ENCODE measurements at places on chromosomes 16 and 17.

DNA sequence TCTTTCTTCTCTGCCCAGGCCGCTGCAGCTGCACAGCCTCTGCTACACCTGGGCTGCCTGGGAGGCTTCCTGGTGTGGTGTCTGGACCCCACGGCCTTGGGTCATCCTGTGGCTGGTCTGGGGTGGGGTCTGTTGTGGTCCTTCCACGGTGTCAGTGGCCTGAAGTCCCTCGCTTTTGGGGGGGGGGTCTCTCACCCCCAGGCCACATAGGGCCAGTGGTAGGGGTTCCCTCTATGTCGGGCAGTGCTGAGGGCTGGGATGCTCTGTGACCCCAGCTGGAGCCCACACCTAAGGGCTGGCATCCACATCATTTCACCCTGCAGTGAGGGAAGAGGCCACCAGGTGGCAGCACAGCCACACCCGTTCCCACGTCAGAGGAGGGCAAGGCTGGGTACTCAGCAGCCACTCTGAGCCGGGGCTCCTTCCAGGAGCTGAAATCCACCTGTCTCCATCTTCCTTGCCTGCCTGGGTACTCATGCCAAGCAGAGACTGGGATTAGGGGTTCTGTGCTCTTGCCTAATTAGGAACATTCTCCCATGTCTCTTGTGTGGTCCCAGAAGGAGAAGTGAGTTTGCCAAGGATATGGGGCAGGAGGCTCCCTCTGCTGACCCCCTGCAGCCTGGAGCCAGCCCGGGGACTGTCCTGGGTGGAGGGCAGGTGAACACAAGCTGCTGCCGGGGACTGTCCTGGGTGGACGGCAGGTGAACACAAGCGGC is 13.0 kb downstream of the ENGASE start:
- no peak for DNase-seq

GRCh38 chr17:33750943-33751701 is 458.0 kb upstream of the ASIC2 start:
- DNase-seq, result peak; percentile 42

- no peak for DNase-seq
These were observed 152.9 kb downstream of the CLEC16A start for GRCh38 chr16:11097094-11097786.

- no peak for DNase-seq
These were observed 18.7 kb upstream of the MTSS2 start for GRCh38 chr16:70704586-70704985.

GRCh38 chr17:40615068-40615840 is 32.4 kb downstream of the SMARCE1 start:
- DNase-seq, result no peak

GRCh38 chr16:20216591-20217217 is 110.6 kb downstream of the GP2 start:
- DNase-seq, result no peak

GRCh38 chr16:80971819-80972218 is 34.9 kb downstream of the CMC2 start:
- DNase-seq, result no peak

DNA sequence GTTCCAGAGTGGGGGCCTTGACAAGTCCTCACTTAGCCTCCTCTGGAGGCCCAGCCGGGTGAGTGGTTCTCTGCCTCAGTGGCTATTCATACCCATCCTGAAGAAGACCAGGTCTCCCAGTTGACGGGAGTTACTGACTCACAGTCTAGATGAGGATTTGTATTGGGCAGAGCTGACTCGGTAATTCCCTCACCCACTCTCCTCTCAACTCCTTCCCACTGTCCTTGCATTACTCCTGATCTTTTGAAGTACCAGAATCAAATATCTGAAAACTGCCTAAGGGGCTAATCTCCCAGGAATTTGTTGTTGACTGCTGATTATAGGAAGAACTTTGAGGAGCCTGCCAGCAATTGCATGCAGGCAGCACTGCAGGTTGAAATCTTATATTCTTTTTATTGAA is 14.2 kb downstream of the SAP30BP start:
- no peak for DNase-seq

DNA sequence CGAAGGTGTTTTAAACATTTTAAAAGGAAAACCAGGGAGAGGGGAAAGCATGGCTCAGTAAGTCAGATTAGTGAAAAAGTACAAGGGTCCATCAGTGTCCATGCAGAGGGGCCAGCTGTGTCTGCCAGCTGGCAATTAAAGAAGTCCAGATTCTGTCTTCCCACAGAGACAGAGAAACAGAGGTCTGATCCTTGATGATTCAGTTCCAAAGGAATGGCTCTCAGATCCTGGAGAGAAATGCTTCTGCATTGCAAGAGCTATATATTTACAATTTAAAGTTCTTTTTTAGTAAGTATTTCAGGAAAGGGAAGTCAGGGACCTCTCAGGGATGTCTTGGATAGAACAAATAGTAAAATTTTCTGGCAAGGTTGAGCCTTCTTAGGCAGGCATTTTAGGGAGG is 56.2 kb downstream of the HSD17B2 start:
- DNase-seq, result no peak

DNA sequence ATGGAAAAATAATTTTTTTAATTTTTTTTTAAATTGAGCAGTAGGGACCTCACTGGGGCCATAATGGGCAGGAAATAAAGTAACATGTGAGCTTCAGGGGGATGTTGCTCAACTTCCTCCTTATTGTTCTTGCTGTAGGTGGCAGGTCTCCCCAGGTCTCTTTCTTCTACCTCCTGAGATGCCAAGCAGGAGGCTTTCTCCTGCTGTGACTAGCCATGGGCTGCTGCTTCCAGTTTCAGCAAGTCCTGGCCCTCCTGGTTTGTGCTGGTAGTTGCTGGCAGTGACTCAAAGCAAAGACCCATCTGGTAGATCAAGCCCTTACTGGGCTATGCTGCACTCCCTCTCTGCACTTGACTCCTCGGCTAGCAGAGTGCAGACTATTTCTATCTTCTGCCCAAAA is 2.3 kb downstream of the DPEP2NB start:
- peak; percentile 77 for DNase-seq

DNA sequence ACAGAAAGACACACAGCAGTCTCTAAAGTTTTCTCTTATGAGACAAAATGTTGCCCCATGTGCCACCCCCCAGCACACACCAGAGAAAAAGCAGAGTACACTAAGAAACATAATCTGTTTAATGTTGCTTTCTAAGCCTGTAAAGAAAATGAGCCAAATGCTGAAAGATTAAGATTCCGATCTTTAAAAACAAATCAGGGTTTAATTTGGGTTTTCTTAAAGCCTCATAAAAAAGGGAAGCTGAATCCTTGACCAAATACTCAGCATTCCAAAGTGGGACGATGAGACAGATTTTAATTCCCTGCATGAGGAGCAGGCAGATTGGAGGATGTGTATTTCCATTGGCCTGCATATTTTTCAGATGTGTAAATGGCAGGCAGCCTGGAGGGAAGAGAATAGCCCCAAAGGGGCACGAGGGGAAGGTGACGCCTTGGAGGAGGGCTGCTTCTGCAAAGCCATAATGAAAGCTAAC is 118.4 kb downstream of the COPRS start:
- peak; percentile 53 for DNase-seq

- DNase-seq, result no peak
These were observed 17.5 kb downstream of the KIAA0513 start for GRCh38 chr16:85045077-85045476.

- DNase-seq, result no peak
These were observed 10.9 kb upstream of the ANKFN1 start for GRCh38 chr17:56142325-56142724.

GRCh38 chr16:87117936-87118335 is 199.3 kb downstream of the C16orf95 start:
- no peak for DNase-seq

DNA sequence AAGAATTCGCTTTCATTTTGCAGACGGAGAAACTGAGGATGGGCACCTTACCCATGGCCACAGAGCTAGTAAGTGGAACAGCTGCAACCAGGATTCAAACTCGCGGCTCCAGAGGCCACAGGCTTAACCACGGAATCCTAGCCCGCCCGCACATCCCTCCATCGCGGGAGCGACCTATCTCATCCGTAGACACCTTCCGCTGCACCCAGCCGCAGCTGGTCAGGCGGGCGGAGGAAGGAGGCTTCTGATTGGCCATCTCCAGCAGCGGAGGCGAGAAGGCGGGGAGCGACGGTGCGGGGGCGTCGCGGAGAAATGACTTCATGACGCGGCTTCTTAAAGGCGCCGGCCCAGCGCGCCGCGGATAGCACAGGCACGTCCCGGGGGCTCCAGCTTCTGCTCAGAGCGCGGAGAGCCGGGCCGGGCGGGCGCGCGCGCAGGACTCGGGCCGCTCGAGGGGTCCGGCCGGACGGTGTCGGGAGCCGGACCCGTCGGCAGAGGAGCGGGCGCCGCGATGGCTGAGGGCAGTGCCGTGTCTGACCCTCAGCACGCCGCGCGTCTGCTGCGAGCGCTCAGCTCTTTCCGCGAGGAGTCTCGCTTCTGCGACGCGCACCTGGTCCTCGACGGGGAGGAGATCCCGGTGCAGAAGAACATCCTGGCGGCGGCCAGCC is at the start of gene GAN:
GAN (plus strand) TSS at position 360 of the 668 bp plus-strand sequence; CDS start at position 512, 152 bp downstream.
- peak; percentile 91 for DNase-seq

DNA sequence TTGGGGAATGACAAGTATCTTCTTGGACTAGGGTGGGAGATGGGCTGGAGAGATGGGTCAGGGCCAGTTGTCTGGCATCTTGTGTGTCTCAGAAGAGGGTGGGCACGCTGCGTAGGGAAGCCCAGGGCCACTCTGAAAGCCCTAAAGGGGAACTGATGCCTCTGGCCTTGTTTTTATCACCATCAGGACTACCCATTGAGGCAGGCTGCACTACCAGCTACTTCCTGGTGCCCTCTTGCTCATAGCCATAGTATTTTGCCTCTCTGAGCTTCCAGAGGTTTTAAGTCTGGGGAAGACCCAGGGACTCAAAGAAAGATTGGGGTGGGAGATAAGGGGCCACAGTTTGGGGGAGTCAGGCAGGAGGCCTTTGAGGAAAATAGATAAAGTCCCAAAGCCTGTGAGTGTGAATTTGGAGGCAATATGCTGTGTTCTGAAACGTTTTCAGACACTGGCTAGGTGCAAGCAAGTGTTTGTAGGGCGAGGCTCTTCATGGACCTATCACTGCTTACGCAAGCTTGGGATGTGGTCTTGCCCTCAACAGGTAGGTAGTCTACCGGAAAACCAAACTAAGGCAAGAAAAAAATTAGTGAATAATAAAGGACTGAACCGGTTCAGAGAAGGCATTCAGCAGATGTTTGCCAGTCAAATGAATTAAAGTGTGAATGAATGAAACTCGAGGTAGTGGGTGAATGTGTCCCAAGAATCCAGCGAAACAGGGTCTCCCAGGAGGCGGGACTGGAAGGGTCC is 688 bp upstream of the ITGB3 start:
- no peak for DNase-seq

- no peak for DNase-seq
These were observed 13.4 kb upstream of the SMIM36 start for GRCh38 chr17:55524440-55525220.

DNA sequence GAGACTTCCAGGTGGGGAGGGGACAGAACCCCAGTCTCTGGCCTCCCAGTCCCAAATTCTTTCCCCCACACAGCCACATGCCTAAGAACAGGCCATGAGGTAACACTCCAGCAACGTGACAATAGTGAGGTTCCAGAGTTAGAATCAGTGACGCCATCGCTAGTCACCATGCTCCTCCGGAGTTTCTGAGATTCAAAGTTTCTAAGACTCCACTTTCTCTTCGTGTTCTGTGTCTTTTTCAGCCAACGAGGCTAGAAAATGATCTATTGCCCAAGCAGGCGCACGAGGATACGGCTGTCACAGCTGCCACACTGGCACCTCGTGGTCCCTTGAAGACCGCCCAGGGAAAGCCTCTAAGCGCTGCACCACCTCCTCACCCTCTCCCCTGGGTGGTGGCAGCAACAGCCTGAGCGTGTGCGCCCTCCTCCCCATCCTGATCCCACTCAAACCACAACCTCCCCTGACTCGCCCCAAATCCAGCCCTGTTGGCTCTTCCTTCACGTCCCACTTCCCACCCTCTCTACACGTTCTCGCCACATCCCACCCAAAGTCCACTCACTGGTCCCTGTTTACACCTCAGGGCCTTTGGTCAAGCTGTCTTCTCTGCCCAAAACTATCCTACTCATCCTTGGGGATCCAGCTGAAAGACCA is 1.0 kb downstream of the MCRIP1 start:
- DNase-seq, result peak; percentile 42

DNA sequence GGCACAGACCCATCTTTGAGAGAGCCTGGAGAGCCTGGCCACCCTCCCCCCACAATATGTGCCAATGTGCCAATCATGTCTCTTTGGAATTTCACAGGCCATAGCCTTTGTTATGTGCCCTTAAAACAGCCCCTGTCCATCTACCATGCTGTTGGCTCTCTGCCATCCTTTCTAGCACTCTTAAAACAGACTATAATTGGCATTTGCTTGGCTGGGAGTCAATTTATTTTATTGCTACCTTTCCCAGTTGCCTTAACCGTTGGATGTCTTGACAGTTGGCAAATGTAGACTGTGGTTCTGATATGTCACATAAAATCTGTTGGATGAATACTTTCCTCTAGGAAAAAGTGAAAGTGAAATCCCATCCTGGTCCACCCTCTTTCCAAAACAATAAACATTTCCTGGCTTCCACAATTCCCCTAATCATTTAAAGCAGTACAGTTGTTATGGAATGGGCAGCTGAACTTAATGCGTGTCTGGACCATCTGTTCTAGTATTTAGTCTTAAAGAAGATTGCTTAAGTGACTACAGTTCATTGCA is 394.0 kb downstream of the KCNJ2 start:
- no peak for DNase-seq

GRCh38 chr17:11366272-11366850 is 125.3 kb downstream of the SHISA6 start:
- DNase-seq, result no peak

- peak; percentile 40 for DNase-seq
These were observed 190.7 kb downstream of the C16orf95 start for GRCh38 chr16:87126403-87127025.

All from foreskin keratinocyte (primary cell).